ENCODE measurements at places on chromosomes 4 and X.

DNA sequence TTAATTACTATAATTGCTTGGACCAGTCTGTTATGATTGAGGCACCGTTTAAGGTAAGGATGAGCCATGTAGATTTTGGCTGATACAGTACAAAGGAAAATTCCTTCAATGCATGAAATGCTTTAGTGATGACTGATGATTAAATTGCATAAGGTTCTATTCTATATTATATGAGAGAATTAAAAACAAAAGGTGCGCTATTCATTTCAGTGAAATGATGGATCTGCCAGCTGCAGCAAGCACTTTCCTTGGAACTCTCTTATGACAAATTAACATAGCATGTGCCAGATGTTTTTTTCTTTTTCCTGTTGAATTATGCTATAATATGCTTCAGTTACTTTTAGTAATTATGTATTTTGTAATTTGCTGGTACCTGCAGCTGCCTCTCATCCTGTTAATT is 98.5 kb downstream of the JADE1 start:
- DNase-seq, result no peak

GRCh38 chr4:33628296-33628695 is 2616.0 kb downstream of the ARAP2 start:
- DNase-seq, result no peak

- no peak for DNase-seq
Observed at GRCh38 chr4:38717604-38718003, 53.6 kb downstream of the KLF3 start.

DNA sequence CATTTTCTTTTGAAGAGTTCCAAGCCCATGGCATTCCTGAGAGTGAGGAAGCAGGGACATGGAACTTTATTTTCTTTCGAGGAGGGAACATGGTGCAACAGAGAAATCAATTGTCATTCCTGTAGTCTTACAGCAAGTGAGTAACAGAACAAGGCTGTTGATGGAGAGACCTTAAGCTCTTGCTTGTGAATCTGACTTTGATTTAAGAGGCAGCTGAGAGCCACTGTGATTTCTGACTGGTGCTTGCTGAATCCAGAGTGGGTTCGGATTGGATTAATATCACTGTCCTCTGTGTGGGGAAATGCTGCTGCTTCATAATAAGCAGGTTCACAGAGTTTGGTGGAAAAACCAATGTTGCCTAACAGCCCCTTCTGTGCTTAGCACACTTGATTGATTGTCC is 4.7 kb upstream of the ATP1B4 start:
- no peak for DNase-seq

GRCh38 chrX:23981222-23981621 is 45.8 kb downstream of the KLHL15 start:
- no peak for DNase-seq

DNA sequence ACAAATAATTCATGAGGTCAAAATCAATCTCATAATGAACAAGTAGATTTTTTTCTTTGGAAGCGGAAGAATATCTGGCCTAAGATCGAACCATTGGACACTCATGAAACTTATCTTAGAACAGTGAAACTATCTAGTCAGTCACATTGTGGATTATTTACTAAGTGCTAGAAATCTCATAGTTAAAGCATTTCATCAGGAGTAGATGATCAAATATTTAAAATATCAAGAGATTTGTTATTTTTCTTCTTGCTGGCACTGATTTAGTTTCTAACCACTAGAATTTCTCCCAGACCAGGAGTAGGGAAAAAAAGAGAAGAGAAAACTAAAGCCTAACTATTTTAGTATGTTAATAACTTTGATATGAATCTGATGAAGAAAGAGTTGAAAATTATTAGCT is 105.5 kb downstream of the SHROOM3 start:
- DNase-seq, result no peak

DNA sequence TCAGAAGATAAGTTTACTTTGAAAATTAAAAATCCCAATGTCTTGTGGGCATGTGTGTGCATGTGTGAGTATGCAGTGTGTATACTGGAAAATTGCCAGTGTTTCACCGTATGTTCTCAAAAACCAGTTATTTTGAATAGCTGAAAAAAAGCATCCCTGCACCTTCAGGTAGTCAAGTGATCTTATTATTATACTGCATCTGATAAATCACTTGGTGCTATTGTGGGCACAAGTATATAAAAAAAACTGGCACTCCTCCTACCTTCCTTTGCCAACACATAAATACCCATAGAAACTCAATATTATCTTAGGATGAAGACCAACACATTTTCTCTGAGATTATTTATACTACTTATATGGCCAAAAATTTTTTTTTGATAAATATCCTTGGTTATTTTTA is 91.5 kb upstream of the MAP9 start:
- no peak for DNase-seq

- DNase-seq, result peak; percentile 11
Observed at GRCh38 chrX:1591863-1592469, 562 bp downstream of the AKAP17A start.

DNA sequence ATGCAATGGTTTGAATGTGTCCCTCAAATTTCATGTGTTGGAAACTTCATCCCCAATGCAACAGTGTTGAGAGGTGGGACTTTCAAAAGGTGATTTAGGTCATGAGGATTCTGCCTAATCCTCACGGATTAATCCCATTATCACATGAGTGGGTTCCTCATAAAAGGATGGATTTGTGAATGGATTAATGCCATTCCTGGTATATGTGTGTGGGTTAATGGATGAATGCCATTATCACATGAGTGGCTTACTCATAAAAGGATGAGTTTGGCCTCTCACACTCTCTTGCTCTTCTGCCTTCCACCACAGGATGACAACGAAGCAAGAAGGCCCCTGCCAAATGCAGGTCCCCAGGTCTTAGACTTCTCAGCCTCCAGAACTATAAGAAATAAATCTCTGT is 30.5 kb upstream of the NEUROG2 start:
- no peak for DNase-seq

GRCh38 chr4:91764085-91764484 is 539.7 kb upstream of the GRID2 start:
- DNase-seq, result no peak

- no peak for DNase-seq
Observed at GRCh38 chr4:6845027-6845426, 62.5 kb downstream of the KIAA0232 start.

- DNase-seq, result no peak
Observed at GRCh38 chr4:2995546-2996265, 32.3 kb downstream of the GRK4 start.

- no peak for DNase-seq
Observed at GRCh38 chr4:55926610-55927009, 22.1 kb upstream of the CEP135 start.

- no peak for DNase-seq
Observed at GRCh38 chrX:67892401-67892800, 348.6 kb downstream of the AR start.

GRCh38 chrX:11111037-11111851 is at the start of gene HCCS:
Gene HCCS, plus strand, starts transcription at chrX:11111332. Its CDS starts 729 bp downstream, at chrX:11112061.
- DNase-seq, result peak; percentile 79

- no peak for DNase-seq
Observed at GRCh38 chr4:102308032-102308799, 37.1 kb downstream of the SLC39A8 start.

GRCh38 chr4:3168029-3168428 is 80.9 kb upstream of the MSANTD1 start:
- no peak for DNase-seq

DNA sequence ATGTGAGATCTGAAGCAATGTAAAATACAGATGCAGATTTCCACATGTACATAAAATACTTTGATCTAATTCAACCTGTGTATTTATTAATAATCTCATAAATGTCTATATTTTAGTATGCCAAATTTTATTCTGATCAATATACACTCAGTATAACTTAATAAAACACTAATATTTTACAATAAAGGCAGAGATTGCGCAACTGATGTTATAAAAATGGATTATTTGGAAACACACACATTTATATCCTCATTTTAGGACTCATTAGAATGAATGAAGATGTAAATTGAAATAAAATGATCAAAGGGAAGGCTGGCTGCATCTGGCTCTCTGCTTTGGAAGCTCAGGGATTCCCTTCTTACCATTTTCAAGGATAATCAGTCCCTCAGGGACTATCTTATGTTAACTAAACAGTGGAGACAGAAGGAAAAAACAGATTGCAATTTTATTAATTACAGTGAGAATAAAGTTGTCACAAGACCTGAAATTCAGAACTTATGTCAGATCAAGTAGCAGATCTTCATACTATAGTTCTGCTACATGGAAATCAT is 900.9 kb upstream of the EPHA5 start:
- DNase-seq, result no peak

DNA sequence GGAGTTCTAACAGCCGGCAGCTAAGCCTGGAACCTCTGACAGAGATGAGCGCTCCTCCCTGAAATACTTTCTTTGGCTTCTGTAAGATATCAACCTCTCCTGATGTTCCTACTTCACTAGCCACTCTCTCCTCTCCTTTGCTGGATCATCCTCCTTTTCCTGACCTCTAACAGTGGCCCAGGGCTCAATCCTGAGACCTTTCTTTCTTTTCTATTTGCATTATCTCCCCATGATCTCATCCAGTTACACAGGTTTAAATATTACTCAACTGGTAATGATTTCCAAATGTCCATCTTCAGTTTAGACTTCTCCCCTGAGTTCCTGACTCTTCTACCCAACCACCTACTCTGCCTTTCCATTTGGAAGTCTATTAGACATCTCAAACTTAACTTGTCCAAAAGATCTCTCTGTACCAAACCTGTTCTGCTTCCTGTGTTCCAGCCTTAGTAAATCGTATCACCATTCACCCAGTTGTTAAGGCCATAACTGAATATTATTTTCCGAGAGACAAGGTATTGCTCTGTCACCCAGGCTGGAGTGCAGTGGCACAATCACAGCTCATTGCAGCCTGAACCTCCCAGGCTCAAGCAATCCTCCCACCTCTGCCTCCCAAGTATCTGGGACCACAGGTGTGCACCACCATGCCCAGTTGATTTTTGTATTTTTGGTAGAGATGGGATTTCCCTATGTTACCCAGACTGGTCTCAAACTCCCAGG is 41.1 kb downstream of the RFC1 start:
- DNase-seq, result no peak

GRCh38 chrX:9301836-9302235 is 163.0 kb upstream of the TBL1X start:
- no peak for DNase-seq

DNA sequence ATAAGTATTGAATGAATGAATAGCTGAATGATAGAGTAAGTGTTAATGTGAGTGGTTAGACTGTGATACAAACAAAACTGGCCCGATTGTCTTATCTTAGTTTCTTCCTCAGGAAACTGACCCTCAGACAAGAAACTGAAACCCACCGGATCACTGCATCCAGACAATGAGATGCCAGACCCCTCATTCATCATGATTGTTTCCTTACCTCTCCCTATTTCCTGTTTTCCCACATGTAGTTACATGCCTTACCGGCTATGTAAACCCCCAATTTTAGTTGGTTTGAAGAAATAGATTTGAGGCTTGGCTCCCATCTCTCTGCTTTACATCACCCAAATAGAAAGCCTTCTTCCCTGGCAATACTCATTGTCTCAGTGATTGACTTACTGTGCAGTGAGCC is 218.9 kb upstream of the PPP1R2C start:
- no peak for DNase-seq

DNA sequence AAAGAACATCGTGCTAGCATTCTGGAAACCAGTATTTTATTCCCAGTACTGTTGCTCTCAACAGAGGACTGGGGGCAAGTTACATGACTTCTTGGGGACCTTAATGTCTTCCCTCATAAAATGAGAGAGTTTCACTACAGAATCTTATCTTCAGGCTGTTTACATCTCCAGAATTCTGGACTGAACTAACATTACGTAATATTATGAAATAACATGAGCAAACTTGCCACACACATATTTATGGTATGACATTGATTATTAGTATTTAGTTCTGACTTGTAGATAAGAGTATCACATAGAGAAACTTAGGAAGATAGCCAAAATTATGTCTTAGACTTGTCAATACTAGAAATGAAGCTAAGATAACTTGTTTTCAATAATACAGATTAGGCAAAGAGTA is 68.0 kb downstream of the NFKB1 start:
- no peak for DNase-seq

DNA sequence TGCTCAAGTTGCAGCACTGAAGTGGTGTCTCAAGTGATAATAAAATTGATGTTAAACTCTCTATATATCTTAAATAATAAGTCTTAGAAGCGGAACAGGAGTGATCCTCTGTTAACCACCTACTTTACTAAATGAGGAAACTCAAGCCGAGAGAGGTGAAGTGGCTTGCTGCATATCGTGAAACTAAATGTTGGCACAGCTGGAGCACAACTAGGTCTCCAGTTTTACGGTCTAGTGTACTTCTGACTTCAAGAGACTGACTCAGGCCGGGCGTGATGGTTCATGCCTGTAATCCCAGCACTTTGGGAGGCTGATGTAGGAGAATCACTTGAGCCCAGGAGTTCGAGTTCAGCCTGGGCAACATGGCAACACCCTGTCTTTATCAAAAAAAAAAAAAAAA is 35.5 kb upstream of the PLS3 start:
- DNase-seq, result no peak

DNA sequence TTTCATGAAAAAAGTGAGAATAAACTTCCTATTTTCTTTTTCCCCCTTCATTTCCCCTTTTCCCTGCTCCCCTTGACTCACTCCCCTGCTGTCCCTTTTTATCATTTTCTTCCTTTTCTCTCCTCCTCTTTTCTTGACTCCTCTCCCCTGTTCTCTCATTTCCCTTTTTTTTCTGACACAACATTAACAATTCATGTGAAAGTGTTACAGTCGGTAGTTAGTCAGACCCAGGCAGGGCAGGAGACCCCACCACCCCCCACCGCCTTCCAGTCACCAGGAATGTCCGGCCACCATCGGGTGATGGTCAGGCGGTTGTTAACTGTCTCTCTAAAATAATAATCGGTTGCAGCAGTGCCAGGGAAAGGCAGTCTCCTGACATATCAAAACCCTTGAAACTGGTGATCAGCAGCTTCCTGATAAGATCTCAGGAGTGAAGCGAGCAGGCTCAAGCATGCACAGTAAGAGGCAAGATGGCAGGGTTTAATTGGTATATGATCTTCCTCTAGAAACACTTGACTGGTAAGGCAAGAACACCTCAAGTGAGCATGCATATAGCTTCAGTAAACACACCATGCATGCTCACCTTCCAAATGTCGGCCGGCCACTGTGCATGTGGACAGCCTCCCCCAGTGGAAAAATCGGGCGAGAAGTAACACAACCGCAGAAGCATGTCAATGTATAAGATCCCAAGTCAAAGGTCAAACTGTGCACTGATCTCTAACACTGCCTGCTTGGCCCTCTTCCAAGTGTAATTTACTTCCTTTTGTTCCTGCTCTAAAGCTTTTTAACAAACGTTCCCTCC is 191.4 kb downstream of the NDST4 start:
- no peak for DNase-seq

DNA sequence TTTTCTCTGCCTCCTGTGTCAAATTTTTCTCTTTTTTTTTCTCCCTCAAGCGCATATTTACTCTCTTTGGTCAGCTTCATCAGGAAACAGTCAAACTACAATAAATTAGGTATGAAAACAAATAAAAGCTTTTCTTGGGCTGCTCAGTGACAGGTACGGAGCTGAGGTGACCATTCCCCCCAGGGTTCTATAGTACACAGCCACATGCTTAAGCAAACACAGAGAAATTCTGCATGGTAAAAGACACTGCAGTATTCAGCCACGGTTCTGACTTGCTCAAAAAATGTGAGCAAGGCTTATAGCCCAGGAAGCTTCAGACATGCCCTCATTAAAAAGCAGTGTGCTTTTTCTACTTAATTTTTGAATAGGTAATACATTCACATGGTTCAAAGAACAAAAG is 138.5 kb downstream of the GRIA3 start:
- no peak for DNase-seq

GRCh38 chr4:153787061-153787560 is 1.8 kb downstream of the SFRP2 start:
- no peak for DNase-seq

Measured in stimulated activated CD4-positive, alpha-beta T cell treated with anti-CD3 and anti-CD28 coated beads, Interleukin-4, amount 100 ng/mL, for 1 hour (primary cell).